ENCODE measurements at places on chromosomes 11 and 22.

DNA sequence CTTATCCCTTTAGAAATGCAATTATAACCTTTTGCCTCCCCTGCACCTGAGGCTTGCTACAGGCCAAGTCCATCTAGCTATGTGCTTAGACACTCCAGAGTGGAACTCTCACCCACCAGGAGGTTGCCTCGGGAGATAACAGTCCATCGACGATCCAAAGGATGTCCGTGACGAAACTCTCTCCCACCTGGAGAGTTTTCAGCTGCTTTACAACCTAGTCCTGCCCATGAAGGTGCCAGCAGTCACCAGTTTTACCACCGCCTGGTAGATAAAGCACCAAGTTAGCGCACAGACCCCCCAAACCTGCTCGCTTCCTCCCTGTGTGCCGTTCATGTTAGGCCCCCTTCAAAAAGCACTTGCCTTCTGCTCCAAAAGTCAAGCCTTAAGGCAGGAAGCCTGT, 53.1 kb upstream of the SHISAL1 start:
- H3K27ac ChIP-seq, result peak overlapping the region; percentile 98
- H3K4me3 ChIP-seq, result no peak overlapping the region
- H3K36me3 ChIP-seq, result no peaks in the 10 kb centered on the region
- peaks cover 23% of the 10 kb centered on the region for H3K4me1 ChIP-seq

DNA sequence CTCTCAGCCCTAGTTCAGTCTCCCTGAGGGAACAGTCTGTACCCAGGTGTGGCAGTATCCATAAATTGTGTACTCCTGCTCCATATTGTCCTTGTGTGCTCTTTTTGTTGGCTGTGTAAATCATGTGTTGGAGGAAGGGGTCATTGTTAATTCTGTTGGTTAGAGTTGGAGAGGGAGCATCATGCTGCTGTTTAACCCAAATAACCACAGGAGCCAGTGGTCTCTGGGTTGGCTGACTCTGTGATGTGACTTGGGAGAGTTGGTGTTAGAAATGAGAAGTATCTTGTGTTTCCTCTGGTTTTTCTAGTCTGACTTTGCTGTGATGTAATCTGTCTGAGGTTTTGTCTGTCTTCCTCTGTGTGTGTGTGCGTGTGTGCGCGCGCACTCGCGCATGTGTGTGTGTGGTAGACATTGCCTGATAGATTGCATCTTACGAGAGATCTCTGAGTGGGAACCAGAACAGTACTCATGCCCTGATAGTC, 30.5 kb downstream of the CTNND1 start:
- DNase-seq, result no peak
- peak overlapping the region; percentile 90 for H3K27ac ChIP-seq
- H3K36me3 ChIP-seq, result peaks cover 66% of the 10 kb centered on the region
- H3K27me3 ChIP-seq, result no peaks in the 10 kb centered on the region
- peaks cover 53% of the 10 kb centered on the region for H3K4me1 ChIP-seq

- DNase-seq, result no peak
- H3K36me3 ChIP-seq, result no peaks in the 10 kb centered on the region
- no peak overlapping the region for H3K27ac ChIP-seq
- H3K4me1 ChIP-seq, result no peaks in the 10 kb centered on the region
- peaks cover 8% of the 10 kb centered on the region for H3K27me3 ChIP-seq
- H3K4me3 ChIP-seq, result no peak overlapping the region
Observed at GRCh38 chr22:49362211-49362839, 465.3 kb downstream of the BRD1 start.

DNA sequence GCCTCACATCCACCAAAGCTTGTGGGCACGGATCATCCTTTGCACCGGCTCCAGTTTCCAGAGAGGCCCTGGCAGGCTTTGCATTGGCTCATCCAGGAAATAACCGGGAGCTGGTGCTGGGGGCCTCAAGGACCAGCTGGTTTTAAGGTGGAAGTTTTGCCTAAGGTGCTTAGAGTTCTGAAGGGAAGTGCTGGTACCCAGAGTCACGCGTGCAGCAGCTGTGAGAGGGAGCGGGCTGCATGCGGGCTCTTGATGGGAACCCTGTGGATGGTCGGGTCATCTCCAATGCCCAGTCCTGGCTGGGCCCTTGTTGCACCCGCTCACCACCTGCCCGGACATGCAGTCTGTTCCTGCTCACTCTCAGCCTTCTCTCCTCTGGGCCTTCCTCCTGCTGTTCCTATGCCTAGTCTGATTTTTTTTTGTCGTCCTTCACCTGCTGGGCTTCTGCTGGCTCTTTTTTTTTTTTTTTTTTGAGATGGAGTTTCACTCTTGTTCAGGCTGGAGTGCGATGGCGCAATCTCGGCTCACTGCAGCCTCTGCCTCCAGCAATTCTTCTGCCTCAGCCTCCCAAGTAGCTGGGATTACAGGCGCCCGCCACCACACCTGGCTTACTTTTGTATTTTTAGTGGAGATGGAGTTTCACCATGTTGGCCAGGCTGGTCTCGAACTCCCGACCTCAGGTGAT, 24.0 kb upstream of the PRR5 start:
- no peaks in the 10 kb centered on the region for H3K27me3 ChIP-seq
- H3K36me3 ChIP-seq, result no peaks in the 10 kb centered on the region
- no peak overlapping the region for H3K4me3 ChIP-seq
- DNase-seq, result no peak
- no peaks in the 10 kb centered on the region for H3K4me1 ChIP-seq

- no peaks in the 10 kb centered on the region for H3K27me3 ChIP-seq
- H3K36me3 ChIP-seq, result no peaks in the 10 kb centered on the region
- no peak for DNase-seq
- H3K4me1 ChIP-seq, result no peaks in the 10 kb centered on the region
- no peak overlapping the region for H3K27ac ChIP-seq
- no peak overlapping the region for H3K4me3 ChIP-seq
Observed at GRCh38 chr11:112810951-112811350, 150.3 kb upstream of the NCAM1 start.

DNA sequence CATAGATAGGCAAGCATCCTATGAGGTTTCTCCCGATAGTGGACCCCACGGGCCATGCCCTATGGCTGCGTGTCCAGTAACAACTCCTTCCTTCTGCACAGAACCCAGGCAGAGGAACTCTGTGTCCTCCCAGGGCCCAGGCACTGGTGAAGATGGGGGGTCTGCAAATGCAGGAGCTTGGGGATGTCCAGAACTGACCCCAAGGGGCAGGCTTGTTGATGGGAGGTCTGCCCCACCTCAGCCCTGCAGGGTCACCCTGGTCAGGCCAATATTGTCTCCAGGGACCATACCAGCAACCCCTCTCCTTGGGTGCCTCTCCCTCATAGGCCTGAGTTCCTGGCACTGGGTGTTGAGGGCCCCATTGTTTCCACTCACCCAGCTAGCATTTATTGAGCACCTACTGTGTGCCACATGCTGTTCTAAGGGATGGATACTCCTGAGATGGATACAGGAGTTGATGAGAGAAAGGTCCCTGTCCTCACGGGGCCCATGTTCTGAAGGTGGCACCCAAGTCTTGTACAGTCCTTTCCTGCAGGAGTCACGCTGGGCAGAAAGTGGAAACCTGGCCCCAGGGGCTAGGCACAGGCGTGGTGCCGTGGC, 26.3 kb upstream of the TXNRD2 start:
- H3K4me1 ChIP-seq, result peaks cover 8% of the 10 kb centered on the region
- DNase-seq, result no peak
- H3K27me3 ChIP-seq, result no peaks in the 10 kb centered on the region
- no peak overlapping the region for H3K4me3 ChIP-seq
- H3K27ac ChIP-seq, result no peak overlapping the region

DNA sequence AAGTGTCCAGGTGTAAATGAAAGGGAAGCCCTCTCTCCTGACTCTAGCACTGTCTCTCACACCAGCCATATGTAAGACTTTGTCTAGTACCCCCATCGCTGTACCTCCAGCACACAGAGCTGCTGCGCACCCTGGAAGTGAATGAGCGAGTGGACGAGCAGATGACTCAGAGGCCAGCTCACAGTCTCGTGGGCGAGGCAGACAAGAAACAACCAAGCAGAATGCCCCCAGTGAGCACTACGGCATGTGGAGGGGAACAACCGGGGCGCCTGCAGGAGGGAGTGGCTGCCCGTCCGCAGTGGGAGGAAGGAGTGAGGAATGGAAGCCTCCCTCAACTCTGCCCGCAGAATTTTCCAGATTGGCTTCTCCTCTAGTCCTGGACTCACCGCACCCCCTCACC, 46.4 kb downstream of the MCM5 start:
- no peak overlapping the region for H3K4me3 ChIP-seq
- peak overlapping the region; percentile 28 for H3K27ac ChIP-seq
- H3K36me3 ChIP-seq, result no peaks in the 10 kb centered on the region
- peaks cover 21% of the 10 kb centered on the region for H3K4me1 ChIP-seq
- no peaks in the 10 kb centered on the region for H3K27me3 ChIP-seq
- DNase-seq, result peak; percentile 85

DNA sequence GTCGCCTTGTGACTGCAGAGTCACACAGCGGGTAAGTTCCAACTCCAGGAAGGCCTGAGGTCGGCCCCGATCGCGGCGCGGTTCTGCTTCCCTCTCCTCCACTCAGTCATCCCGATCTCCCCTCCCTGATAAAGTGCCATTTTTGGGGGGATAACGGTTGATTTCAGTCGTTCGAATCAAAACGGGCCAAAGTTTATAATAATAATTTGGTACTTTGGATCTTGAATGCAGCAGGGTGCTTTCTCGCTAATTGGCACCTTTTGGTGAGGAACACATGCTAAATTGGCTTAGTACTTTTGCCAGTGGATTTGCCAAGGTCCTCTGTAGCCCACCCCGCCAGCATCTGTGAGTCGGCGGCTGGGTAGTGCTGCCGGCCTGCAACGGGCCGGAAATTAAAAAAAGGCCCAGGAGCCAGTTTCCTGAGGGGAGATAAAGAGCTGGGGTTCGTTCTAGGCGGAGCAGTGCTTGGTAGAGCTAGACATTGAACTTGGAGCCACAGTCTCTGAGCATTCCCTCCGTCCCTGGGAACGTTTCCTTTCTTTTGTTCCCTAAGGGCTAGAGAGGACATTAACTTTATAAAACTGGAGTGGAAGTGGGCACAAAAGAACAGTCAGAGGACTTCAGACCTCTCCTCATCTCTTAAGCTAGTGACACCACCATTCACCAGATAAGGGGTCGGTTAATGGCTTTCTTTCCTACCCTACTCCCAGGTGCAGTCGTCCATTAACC, 997 bp downstream of the UBE2L3 start:
- H3K4me1 ChIP-seq, result peaks cover 11% of the 10 kb centered on the region
- H3K27ac ChIP-seq, result peak overlapping the region; percentile 74
- H3K27me3 ChIP-seq, result no peaks in the 10 kb centered on the region
- no peak for DNase-seq
- H3K36me3 ChIP-seq, result peaks cover 23% of the 10 kb centered on the region

DNA sequence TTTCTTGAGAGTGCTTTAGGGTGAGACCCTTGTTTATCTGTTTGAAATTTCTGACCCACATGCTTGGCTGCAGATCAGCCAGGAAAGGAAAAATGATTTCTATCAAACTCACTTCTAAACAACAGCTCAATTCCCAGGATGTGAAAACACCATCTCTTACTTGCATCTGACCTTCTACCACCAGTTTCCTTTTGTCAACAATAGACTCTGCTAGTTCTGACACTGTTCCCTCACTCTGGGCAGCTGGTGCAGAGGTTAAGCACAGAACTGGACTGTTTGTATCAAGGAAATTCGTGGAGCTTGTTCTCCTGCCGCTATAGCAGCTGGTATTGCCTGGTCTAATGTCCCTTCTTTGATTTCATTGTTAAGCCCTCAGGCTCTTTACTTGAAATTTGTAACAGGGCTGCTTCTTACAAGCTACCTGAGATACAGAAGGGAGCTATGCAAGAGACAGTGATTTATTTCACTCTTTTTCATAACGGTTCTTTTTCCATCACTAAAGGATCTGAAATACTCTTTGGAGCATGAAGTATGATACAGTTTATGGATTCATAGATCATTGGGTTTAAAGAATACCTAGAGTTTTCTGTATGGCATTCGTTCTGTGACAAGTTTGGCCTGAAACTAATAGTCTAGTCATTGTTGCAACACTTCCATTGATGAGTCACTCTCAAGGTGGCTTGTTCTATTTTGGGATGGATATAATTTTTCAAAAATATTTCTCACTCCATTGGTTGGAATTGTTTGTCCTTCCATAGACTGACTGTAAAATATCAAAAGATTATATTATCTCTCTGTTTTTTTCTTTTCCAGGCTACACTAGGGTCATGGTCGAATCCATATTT, 178.2 kb upstream of the ZC3H12C start:
- no peak for DNase-seq
- no peaks in the 10 kb centered on the region for H3K4me1 ChIP-seq
- H3K27ac ChIP-seq, result no peak overlapping the region
- no peak overlapping the region for H3K4me3 ChIP-seq
- no peaks in the 10 kb centered on the region for H3K36me3 ChIP-seq

DNA sequence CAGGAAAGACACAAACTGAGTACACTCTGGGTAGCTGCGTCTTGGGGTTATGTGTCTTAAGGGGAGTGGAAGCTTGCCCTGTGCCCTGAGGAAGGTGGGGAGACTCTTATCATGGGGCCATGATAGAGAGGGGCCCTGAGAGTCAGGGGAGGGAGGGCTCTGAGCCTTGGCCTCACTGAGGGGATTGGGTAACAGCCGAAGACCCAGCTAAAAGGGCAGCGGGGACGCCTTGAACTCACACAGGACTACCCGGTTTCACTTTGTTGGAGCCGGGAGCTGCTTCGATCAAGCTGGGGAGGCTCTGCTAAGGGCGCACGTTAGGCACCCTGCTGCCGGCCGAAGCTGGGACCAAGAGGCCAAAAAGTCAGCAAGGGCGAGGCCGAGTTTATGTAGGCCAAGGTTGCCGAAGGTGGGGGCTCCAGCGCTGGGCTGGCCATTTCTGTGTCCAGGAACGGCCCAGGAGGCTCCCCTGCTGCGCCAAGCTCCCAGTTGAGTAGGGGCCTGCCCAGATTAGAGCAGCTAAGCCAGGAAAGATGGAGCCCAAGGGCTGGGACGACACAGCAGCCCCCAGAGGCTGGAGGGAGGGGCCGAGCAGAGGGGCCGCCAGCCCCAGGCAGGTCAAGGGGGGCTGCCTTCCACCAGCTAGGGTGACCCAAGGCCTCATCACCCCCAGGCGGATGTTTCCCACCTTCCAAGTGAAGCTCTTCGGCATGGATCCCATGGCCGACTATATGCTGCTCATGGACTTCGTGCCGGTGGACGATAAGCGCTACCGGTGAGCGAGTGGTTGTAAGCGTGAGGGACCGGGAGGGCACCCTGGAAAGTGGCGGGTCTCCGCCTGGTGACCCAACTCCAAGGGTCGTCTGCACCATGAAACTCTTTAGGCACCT, 2.2 kb downstream of the TBX1 start:
- H3K36me3 ChIP-seq, result no peaks in the 10 kb centered on the region
- no peaks in the 10 kb centered on the region for H3K4me1 ChIP-seq
- no peak overlapping the region for H3K27ac ChIP-seq
- peaks cover 32% of the 10 kb centered on the region for H3K27me3 ChIP-seq
- H3K4me3 ChIP-seq, result no peak overlapping the region

DNA sequence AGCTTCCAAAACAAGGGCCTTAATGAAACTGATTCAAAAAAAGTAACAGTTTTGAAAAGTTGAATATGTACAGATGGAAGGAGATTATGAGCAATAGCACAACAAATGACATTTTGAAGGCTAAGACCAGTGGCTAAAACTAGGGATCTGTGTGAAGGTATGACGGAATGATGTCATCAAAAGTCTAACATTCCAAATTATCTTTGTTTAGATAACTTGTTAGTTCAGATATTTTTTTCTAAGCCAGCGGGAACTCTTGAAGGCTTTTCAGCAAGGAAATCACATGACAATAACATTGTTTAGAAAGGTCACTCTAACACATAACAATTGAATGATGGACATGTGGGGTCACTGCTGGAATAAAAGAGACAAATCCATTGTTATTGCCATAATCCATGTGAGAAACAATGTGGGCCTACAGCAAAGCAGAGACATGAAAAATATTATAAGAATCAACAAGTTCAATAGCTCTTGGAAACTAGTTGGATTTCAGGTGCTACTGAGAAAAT, 260.5 kb downstream of the CASP12 start:
- H3K36me3 ChIP-seq, result no peaks in the 10 kb centered on the region
- no peaks in the 10 kb centered on the region for H3K27me3 ChIP-seq
- no peak overlapping the region for H3K27ac ChIP-seq
- H3K4me1 ChIP-seq, result no peaks in the 10 kb centered on the region
- H3K4me3 ChIP-seq, result no peak overlapping the region

Data from RWPE2 (cell line).